Fibroblast of mammary gland (primary cell): ENCODE measurements at places on chromosomes 3 and 15.

DNA sequence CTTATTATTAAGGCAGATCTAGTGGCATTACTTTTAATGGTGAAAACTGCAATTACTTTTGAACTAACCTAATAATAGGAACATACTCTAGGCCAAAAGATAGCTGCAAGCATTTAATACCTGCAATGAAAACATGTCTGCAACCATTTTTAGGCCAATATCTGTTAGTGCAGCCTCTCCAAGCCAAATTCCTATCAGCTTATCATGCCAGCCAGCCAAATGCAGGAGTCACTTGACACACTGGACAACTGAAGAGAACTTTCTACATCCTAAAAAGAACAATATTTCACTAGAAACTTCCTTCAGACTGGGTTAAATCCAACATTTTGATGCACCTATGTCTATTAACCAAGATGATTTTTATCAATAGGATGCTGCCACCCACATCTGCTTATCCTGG, 33.8 kb downstream of the CCDC54 start:
- no peak for DNase-seq

GRCh38 chr3:61858054-61858453, 296.7 kb downstream of the PTPRG start:
- DNase-seq = peak; percentile 65

- peak; percentile 88 for DNase-seq
Measured at GRCh38 chr3:98906230-98906629, 4.7 kb upstream of the DCBLD2 start.

DNA sequence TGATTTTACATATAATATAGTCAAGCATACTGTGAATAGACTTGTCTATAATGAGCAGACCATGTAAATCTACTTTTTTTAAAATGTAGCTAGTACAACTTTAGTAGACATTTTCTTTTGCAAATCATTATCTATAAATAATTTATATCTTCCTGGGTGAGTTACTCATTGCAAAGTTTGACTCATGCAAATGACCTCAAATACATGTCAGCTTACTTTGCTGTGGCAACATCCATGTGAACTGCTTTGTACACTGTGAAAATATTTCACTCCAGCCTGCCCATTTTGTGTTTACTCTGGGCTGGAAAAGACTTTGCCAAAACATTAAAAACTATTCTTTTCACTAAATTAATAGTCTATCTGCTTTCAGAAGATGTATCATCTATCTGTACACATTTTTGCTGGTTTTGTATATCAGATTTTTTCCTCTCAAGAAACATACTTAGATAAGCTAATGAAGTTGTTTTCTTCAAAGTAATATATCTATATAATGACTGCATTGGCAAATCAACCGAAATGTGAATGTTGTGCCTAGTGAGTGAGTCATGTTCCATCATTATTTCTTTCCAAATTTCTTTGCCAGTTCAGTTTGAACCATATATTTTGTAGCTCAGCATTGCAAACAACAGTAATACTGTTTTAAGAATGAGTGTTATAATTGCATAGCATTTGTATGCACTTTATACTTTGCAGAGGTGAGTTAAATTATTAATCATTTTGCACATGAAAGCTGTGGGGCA, 26.5 kb downstream of the IGSF10 start:
- DNase-seq = peak; percentile 96

- DNase-seq = no peak
Measured at GRCh38 chr15:57578288-57578900, 13.3 kb upstream of the MYZAP start.
